Nucleus accumbens (tissue), 56 donors: ENCODE measurements at places on chromosomes 1 and 21.

DNA sequence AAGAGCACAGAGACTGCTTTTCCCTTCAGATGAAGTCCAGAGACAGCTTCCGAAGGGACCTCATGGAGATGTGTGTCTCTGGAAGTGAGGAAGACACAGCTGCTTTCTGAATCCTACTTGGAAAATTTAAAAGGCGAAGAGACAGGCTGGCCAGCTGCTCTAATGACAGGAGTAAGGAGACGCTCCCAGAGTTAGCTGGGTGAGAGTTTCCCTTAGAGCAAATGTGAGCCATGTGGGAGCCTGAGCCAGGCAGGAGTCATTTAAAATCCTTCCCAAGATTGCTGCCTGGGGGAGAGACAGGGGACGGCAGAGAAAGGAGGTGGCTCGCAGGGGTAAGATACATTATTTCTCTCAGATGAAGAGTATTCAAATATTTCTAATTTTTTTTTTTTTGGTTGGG is 53.1 kb downstream of the ZNF326 start:
- DNase-seq, result no peak

GRCh38 chr21:37757606-37758376 is 158.5 kb downstream of the KCNJ6 start:
- no peak for DNase-seq

DNA sequence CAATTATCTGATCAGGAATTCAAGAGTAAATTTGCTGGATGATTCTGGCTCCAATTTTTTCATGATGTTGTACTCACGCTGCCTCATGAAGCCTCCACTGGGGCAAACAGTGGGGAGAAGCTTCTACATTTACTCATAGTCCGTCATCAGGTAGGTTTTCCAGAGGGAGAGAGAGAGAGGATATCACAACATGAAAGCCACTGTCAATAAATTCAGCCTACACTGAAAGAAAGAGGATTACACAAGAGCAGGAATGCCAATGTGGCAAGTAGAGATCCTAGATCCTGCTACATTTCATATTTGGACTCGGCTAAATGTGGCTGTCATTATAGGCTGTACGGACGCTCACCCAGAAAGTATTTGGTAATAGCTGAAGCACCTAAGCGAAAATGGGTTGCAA is 819.9 kb downstream of the BRINP3 start:
- DNase-seq, result no peak

DNA sequence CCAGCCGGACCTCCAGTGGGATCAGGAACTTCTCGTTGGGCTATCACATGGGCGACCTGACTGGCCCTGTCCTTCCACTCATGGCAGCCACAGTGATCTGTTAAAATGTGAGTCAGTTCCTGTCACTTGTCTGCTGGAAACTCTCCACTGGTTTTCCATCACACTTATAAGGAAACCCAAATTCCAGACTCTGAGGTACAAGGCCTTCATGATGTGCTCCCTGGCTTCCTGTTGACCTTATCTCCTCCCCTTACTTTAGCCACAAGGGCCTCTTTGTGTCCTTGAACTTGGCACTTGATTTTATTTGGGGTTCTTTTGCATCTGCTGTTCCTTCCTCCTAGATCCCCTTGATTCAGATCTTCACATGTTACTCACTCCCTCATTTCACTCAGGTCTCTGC is 96.8 kb downstream of the TENT5C start:
- no peak for DNase-seq

GRCh38 chr1:226568077-226568831 is 19.7 kb downstream of the STUM start:
- DNase-seq, result no peak

DNA sequence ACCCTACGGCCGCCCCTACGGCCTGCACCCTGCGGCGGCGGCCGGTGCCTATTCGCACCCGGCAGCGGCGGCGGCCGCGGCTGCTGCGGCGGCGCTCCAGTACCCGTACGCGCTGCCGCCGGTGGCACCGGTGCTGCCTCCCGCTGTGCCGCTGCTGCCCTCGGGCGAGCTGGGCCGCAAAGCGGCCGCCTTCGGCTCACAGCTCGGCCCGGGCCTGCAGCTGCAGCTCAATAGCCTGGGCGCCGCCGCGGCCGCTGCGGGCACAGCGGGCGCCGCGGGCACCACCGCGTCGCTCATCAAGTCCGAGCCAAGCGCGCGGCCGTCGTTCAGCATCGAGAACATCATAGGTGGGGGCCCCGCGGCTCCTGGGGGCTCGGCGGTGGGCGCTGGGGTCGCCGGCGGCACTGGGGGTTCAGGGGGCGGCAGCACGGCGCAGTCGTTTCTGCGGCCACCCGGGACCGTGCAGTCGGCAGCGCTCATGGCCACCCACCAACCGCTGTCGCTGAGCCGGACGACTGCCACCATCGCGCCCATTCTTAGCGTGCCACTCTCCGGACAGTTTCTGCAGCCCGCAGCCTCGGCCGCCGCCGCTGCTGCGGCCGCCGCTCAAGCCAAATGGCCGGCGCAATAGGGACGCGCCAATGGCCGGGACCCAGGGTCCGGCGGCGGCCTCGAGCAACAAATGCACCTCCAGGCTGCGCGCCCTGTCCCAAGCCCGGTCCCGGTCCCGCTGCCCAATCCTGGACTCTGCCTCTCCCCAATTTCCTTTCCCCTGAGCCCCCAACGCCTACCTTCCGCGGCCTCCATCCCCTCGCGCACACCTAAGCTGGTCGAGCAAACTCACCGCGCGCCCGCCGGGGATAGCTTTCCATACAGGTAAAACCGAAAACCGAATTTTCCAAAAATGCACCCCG is 1.8 kb downstream of the FOXD3 start:
- no peak for DNase-seq

DNA sequence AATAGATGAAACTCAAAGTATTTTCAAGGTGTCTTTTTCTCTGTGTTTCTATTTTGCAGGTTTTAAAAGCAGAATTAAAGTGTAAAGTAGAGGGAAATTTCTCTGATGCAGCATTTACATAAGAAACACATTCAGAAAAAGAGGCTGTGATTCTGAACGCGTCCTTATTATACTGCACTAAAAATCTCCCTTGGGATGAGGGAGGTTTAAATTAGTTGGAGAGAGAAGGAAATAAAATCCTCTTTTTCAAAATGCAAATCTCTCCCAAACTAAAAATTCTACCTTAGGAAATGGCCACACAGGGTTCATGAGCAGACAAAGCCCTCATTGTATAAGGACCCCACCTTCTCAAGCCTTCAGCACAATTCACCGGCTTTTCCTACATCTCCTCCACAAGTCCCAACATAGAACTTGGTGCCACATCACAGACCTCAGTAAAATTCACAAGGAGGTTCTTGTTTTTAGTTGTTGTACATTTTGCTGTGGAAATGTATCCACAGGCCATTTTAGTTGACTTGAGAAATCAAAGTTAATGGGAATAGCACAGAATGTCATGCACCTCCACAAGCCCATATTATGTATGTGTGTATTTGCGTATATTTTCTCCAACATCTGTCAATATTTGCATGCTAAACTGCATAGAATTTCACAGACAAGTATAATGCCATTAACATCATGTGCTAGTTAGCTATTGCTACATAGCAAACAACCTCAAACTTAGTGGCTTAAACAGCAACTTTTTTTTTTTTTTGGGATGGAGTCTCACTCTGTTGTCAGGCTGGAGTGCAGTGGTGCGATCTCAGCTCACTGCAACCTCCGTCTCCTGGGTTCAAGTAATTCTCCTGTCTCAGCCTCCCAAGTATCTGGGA is 59.8 kb downstream of the MAB21L3 start:
- no peak for DNase-seq
